ENCODE measurements at places on chromosomes 2 and 18. TPM values are rescaled to one million over a fixed set of nuclear protein-coding genes. Genes with fewer than 3 reads are reported as not detected.

The HTRA2 gene
- total RNA-seq: 21.0 TPM

The DPP10 gene
- total RNA-seq: not detected

The TLK1 gene
- total RNA-seq: 23.5 TPM

The MYO7B gene
- 0.13 TPM for total RNA-seq

The CCDC102B gene
- total RNA-seq: 1.3 TPM

The LONRF2 gene
- 0.39 TPM for total RNA-seq

The CCDC141 gene
- 0.11 TPM for total RNA-seq

The KLHL41 gene
- total RNA-seq: 0.91 TPM

The ASXL3 gene
- total RNA-seq: not detected

The NGEF gene
- 9.9 TPM for total RNA-seq

The MSTN gene
- total RNA-seq: 0.32 TPM

The GALNT3 gene
- 1.2 TPM for total RNA-seq

The OTOS gene
- total RNA-seq: not detected

The PDE11A gene
- 0.22 TPM for total RNA-seq

The BCL2L11 gene
- total RNA-seq: 7.2 TPM

The MYO1B gene
- total RNA-seq: 245 TPM

The CNDP1 gene
- total RNA-seq: 0.11 TPM

The CLEC4F gene
- total RNA-seq: not detected

The VIL1 gene
- under 0.01 TPM for total RNA-seq

The TDRD15 gene
- total RNA-seq: under 0.01 TPM
